ENCODE measurements at places on chromosomes 5 and 9.

DNA sequence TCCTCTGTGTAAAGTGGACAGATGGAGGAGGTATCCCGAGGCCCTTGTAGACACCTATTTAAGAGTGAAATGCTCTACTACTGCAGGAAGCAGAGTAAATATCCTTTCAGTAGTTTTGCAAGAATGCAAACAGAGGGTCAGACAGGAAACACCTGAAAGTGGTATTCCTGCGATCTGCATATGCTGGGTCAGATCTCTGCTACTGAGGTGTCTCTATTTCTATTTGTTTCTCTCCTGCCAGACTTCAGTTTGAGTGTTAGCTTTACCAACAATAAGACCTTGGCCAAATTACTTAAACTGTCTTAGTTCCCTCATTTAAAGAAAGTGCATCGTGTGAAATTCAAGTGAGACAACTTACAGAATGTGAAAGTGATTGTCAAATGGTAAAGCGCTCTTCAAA is 47.6 kb downstream of the JAKMIP2 start:
- no peak for DNase-seq

DNA sequence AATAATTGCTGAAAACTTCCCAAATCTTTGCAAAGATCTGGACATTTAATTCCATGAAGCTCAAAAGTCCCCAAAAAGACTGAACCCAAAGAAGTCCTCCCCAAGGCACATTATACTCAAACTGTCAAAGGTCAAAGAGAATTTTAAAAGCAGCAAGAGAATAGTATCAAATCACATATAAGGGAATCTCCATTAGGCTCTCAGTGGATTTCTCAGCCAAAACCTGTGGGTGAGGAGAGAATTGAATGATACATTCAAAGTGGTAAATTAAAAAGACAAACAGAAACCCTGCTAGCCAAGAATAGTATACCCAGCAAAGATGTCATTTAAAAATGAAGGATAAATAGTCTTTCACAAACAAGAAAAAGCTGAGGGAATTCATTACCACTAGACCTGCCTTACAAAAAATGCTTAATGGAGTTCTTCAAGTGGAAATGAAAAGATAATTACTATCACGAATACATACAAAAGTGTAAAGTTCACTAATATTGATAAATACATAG is 134.1 kb downstream of the NDUFS4 start:
- DNase-seq, result no peak

DNA sequence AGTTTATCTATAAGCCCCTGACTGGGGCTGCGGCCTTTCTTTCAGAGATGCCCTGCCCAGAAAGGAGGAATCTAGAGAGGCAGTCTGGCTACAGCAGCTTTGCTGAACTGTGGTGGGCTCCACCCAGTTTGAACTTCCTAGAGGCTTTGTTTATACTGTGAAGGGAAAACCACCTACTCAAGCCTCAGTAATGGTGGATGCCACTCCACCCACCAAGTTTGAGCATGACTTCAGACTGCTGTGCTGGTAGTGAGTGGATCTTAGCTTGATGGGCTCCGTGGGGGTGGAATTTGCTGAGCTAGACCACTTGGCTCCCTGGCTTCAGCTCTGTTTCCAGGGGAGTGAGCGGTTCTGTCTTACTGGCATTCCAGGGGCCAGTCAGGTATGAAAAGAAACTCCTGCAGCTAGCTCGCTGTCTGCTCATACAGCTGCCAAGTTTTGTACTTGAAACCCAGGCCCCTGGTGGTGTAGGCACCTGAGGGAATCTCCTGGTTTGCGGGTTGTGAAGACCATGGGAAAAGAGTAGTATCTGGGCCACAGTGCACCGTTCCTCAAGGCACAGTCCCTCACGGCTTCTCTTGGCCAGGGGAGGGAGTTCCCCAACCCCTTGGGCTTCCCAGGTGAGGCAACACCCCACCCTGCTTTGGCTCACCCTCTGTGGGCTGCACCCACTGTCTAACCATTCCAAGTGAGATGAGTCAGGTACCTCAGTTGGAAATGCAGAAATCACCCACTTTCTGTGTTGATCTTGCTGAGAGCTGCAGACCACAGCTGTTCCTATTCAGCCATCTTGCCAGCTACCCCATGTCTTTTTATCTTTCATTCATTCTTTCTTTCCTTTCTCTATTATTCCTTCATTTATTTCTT is 211.8 kb upstream of the C9orf72 start:
- no peak for DNase-seq

- no peak for DNase-seq
These were observed 17.1 kb downstream of the CTNNA1 start for GRCh38 chr5:138770291-138770690.

DNA sequence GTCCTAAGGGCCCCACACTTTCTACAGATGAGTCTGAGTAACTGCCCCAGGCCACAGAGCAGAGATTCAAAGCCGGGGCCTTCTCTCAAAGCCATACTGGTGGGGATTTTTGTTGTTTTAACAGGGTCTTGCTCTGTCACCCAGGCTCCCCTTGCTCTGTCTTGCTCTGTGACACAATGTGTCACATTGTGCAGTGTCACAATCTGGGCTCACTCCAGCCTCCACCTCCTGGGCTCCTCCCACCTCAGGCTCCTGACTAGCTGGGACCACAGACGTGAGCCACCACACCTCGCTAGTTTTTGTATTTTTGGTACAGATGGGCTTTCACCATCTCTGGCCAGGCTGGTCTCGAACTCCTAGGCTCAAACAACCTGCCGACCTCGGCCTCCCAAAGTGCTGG is 8.6 kb downstream of the AGPAT2 start:
- no peak for DNase-seq

- DNase-seq, result peak; percentile 58
These were observed 151.2 kb downstream of the TTC39B start for GRCh38 chr9:15155826-15156225.

GRCh38 chr5:74237571-74238145 is 402.9 kb downstream of the ENC1 start:
- DNase-seq, result no peak

DNA sequence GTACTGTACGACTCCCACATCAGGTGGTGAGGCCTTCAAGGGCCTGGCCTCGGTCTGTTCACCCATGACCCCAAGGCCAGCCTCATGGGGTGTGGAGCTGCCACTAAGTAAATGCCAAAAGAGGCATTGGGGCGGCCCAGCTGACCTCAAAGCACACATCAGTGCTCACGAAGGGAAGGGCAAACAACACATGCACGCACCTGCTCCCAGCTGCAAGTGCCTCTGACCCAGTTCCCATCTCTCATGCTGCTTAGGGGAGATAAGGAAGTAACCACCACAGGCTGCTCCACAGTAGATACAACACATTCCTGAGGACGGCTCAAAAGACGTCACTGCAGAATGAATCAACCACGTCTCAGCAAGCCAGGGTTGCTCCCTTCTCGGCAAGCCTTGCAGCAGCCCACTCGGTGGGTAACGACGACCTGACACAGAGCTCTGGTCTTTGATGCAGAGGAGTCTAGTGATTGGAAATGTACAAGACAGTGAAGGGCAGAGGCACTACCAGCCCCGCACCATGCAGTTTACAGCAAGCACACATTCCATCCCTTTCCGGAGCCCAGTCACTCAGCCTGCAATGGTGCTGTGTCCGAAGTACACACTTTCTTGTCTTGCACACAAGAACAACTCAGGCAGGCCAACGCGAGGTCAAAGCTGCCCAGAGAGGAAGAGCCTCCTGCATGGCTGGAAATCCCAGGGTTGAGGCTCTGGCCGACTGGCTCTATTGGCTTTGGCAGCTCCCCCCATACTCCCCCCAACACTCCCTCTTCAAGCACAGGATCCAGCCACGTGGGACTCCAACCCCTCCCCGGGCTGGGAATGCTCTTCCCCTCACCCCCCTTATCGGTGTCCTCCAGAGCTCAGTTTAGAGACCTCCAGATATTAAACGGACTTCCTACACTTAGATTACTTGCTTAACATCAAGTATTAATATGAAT is 31.8 kb downstream of the FABP6 start:
- peak; percentile 53 for DNase-seq

DNA sequence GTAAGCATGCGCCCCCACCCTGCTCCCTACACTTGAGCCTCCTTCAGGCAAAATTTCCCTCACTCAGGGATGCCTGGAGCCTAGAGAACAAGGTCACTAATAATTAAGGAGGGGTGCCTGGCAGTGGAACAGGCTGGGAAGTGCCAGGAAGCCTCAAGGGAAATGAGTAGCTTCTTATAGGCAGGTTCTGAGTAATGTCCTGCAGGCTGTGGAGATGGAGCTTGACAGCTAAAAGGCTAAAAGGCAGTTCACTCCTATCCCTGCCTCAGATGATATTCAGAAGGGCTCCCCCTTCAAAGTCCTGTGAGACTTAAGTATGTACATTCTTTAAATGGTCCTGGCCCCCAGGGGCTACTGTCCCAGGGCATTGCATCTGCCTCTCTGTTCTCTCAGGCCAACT is 65.5 kb upstream of the SMIM32 start:
- no peak for DNase-seq

DNA sequence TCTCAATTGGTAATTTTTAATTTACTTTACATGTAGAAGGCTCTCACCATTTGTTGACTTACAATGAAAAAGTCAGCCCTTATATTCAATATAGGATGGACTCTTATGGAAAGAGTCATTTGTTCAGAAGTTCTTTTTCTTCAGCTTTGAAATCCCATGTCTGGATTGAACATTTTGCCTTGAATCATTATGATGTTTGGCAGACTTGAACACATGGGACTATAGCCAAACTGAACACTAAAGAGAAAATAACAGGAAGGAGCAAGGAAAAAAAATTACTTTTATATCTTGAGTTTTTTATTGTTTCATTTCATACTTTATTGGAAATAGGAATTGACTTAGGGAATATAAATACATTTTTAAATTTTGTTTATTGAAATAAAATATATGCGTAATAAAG is 1503.0 kb downstream of the EFNA5 start:
- DNase-seq, result no peak

- no peak for DNase-seq
These were observed 58.5 kb upstream of the SUB1 start for GRCh38 chr5:32526810-32527209.

- no peak for DNase-seq
These were observed 77.7 kb downstream of the TUSC1 start for GRCh38 chr9:25600501-25600900.

- DNase-seq, result no peak
These were observed 248.6 kb downstream of the RFX3 start for GRCh38 chr9:3277200-3277599.

GRCh38 chr5:132661231-132662003 is 3.4 kb downstream of the IL13 start:
- DNase-seq, result no peak

DNA sequence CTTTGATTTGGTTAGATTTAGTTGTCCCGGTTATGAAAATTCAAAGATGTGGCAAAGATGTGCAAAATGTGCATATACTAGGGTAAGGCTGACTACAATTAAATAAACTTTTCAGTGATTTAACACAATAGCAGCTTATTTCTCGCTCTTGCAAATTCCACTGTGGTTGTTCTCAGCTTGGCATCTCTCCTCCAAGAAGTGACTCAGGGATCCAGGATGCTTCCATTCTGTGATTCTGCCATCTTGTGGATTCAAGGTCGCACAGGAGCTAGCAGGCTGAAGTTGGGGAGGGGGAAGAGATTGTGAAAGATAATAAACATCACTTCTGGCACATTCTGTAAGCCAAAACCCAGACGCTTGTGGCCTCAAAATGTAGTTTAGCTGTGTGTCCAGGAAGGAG is 60.1 kb upstream of the TGFBR1 start:
- no peak for DNase-seq

- DNase-seq, result no peak
These were observed 126.0 kb upstream of the TMEM161B start for GRCh38 chr5:88394536-88395175.

- DNase-seq, result no peak
These were observed 41.4 kb upstream of the PAPPA start for GRCh38 chr9:116112236-116112635.

- peak; percentile 94 for DNase-seq
These were observed 38.2 kb upstream of the GRAMD2B start for GRCh38 chr5:126384985-126385384.

- no peak for DNase-seq
These were observed 562.8 kb downstream of the PDE4D start for GRCh38 chr5:59330680-59331079.

GRCh38 chr5:38718771-38719391 is 126.9 kb upstream of the OSMR start:
- DNase-seq, result no peak

- no peak for DNase-seq
These were observed 54.1 kb downstream of the GADD45G start for GRCh38 chr9:89658931-89659330.

DNA sequence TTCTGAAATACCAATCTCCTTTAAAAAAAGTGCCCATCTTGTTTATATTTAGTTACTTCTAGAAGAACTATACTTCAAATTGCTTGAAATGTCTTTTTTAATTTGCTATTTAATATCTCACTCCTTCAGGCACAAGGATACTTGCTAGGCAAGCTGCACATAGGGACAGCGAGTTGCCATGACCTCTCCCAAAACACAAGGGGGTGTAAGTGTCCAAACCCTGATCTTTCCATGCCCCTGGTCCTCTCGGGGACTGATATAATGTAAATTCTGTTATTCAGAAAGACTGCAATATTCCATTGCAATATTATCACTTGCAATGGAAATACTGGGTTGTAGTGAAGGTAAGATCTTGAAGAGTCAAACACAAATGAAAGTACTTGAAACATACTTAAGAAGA is 480.4 kb downstream of the CETN3 start:
- peak; percentile 7 for DNase-seq

- no peak for DNase-seq
These were observed 21.2 kb downstream of the TRIM14 start for GRCh38 chr9:98097836-98098235.

DNA sequence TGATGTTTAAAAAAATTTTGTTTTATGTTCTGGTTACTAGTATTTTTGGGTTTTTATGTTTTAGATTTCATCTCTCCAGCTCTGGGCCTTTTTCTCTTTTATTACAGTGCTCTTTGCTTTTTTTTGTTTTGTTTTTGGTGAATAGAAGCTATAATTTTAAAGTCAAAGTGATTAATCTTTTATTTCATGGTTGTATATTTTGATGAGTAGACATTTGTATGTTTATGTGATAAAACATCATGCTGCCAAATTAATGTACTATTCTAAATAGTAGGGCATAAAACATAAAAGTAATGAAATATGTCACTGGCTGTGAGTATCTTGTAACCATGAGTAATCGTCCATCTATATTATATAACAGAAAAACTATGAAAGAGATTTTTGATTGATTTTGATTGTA is 93.9 kb downstream of the PDE8B start:
- no peak for DNase-seq

GRCh38 chr9:126684345-126684744 is 70.6 kb downstream of the LMX1B start:
- DNase-seq, result no peak

DNA sequence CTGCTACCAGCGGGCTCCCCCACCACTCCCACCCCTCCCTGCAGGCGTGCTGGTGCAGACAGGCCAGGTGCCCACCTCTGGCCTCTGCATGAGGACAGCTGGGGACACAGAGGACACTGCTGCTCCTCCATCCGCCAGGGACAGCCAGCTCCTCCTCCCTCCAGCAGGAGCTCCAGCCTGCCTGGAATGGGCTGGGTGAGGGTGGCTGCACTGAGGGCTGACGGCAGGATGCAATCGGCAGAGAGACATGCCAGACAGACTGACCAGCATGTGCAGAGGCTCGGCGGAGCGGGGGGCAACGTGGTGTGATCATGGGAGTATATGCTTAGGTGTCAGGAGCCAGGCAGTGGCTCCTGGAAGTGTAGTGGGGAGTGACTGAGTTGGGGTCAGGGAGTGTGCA is 68.4 kb downstream of the RASGEF1C start:
- DNase-seq, result no peak

Measured in fibroblast of skin of scalp (primary cell).